ENCODE measurements at places on chromosomes 7 and 10.
A peak's percentile ranks its signal among the peaks of the same experiment; 100 is the strongest.

DNA sequence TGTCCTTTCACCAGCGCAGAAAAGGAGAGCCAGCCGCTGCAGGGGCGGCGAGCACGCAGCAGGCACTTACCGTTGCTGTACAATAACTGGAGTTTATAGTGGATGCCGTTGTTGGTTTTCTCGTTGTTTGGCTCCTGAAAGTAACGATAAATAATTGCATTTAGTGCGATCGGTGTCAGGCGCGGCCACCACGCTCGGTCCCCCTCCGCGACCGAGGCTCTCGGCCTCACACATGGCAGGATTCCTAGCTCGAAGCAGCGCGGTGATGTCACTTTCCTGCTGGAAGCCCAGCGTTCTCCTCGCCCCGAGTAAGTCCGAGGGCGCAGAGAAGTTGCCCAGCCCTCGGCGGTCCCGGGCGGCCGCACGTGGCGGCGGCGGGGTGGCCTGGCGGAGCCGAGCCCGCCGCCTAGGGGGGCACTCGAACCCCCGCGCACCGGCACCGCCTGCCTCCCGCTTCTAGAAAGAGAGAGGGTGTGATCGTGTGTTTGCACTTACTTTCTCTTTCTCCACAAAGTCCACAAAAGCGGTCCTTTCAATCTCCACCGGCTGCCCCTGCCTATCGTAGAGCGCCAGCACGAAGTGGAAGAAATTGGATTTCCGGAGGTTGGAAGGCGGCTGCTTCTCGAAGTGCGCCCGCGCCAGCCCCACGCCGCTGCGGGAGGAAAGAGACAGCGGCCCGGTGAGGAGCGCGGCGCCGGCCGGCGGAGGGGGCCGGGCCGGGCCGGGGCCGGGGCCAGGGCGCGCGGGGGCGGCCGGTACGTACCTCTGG is 1.0 kb downstream of the EBF3 start:
- DNase-seq = no peak

- no peak for DNase-seq
Measured at GRCh38 chr7:134720091-134720935, 59.1 kb upstream of the CALD1 start.

GRCh38 chr7:142961595-142961972 is 579 bp downstream of the KEL start:
- DNase-seq = no peak

DNA sequence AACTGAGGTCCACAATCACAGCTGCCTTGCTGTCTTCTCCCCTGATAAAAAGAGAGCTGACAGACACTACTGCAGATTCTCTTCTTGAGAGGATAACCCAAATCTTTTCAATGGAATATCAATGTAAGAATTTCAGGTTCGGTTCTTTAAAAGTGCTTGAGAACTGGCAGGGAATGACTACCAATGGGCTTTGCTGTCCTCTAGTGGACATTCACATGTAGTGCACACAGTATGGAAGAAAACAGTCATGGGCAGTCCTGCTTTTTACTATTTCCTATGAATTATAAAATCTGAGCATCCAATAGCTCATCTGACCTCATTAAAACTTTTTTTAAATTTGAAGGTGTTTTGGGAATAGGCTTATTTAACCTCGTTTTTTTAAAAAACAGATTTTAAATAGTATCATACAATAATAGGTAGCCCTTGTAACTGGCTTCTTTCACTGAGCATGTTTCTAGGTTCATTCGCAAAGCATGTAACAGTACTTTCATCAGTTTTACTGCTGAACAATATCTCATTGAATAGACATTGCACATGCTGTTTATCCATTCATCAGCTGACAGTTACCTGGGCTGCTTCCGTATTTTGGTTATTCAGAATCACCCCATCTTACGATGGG is 18.3 kb downstream of the FZD9 start:
- peak; percentile 42 for DNase-seq

DNA sequence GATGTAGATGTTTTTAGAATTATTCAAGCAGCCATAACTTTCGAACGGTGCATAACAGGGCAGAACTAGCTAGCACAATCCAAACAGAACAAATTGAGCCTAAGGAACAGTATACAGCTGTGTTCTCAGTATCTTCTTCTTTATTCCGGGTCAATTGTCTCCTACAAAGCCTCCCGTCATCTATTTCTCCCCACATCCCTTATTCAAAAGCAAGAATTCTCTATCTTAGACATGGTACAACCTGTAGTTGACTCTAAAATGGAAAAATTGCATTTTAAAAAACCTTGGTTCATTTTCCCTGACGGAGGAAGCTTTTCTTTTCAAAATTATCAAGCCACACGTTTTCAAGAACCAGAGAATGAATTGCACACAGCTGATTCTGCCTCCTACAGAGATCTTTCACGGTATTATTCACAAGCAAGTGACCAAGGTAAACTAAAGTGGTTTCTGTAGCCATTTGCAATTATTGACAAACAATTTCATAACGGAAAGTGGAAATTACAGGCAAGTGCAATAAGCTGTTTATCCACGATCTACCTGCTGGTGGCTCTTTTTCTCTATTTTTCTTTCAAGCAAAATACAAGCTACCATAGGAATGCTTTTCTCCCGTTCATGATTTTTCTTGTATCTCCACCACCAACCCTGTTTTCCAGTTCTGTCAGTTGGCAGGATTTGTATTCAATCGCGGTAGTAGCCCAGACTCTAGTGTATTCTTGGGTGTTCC is 2.3 kb downstream of the GRM8 start:
- no peak for DNase-seq
